ENCODE measurements at places on chromosomes 6 and 20.
A peak's percentile ranks its signal among the peaks of the same experiment; 100 is the strongest.

DNA sequence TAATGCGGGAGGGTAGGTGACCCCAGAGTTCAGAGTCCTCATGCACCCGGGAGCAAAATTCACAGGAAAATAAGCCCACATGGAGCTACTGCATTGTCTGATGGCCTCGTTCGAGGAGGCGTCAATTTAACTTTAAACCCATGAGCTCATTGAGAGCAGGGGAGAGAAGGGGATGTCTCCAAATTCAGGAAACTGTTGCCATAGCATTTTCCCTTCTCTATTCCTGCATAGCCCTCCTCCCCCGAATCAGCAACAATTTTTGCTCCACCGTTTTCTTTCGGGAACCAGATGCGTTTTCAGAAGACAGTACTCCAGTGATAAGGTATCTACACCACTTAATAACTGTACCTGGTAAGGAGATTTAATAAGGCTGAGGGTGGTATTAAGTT is 324 bp upstream of the LAMP5 start:
- H3K27ac ChIP-seq: no peak overlapping the region
- H3K36me3 ChIP-seq: no peaks in the 10 kb centered on the region
- no peak overlapping the region for H3K4me3 ChIP-seq

DNA sequence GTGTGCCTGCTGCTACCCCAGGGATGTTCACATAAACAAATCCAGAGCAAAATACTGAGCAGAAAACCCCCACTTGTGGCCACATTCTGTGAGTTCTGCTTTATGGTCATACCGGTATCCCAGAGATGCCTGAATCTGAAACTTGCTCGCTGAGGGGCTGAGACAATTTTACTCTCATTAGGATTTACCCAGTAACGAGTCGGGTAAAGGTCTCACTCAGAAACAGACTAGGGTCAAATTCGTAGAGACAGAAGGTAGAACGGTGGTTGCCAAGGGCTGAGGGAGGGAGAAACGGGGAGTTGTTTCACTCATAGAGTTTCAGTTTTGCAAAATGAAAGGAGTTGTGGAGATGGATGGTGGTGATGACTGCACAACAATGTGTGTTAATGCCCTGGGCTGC is 45.4 kb upstream of the NKX2-2 start:
- no peak overlapping the region for H3K4me3 ChIP-seq
- no peak for DNase-seq
- no peaks in the 10 kb centered on the region for H3K36me3 ChIP-seq
- H3K27ac ChIP-seq: no peak overlapping the region
- H3K4me1 ChIP-seq: no peaks in the 10 kb centered on the region
- H3K27me3 ChIP-seq: peaks cover 9% of the 10 kb centered on the region

DNA sequence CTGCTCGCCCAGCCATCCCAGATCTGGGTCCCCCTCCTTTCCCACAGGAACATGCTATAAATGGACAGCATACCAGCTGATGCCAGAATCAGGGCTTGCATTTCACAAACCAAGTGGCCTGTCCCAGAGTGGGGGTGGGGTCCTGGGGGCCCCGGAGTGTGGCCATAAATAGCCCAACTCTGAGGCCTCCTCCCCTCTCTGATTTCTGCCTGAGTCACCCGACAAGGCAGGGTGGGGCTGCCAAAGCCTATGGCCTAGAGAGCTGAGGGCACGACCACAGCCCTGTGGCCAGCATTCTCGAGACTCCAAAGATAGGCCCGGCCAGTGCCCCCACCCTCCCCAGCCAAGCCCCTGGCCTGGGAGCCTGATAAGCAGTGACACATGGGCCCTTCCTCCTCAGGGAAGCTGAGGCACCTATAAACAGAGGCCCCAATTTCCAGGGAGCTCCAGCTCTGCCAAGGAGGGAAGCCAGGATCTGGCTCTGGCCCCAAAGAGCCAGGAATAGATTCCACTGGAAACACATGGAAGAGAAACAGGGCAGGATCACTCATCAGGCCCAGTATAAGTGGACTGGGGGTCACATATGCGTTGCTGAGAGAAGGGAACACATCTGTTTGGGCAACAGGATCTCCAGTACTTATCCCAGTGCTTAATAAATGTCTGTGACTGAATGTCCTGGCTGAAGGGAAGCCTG is 20.3 kb downstream of the SNTA1 start:
- H3K4me3 ChIP-seq: no peak overlapping the region
- H3K4me1 ChIP-seq: peaks cover 54% of the 10 kb centered on the region
- H3K27ac ChIP-seq: peak overlapping the region; percentile 99
- peaks cover 4% of the 10 kb centered on the region for H3K36me3 ChIP-seq
- peak; percentile 87 for DNase-seq
- H3K27me3 ChIP-seq: no peaks in the 10 kb centered on the region

DNA sequence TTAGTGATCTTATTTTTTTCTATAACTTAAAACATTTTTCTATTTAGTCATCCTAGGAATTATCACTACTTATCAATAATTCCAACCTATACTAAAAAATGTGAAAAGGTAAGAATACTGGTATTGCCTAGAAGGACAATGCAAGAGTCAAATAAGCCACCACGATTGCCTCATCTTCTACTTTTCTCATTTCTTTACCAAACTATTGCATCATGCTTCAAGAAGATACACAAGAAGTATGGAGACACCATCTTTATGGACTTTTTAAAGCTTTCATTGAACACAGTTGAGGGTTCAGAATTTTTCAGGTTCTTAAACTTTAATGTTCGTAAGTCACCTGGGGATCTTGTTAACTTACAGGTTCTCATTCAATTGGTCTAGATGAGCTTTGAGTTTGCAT is 25.9 kb downstream of the ELOVL2 start:
- no peak for DNase-seq
- H3K4me1 ChIP-seq: no peaks in the 10 kb centered on the region
- H3K27me3 ChIP-seq: no peaks in the 10 kb centered on the region

DNA sequence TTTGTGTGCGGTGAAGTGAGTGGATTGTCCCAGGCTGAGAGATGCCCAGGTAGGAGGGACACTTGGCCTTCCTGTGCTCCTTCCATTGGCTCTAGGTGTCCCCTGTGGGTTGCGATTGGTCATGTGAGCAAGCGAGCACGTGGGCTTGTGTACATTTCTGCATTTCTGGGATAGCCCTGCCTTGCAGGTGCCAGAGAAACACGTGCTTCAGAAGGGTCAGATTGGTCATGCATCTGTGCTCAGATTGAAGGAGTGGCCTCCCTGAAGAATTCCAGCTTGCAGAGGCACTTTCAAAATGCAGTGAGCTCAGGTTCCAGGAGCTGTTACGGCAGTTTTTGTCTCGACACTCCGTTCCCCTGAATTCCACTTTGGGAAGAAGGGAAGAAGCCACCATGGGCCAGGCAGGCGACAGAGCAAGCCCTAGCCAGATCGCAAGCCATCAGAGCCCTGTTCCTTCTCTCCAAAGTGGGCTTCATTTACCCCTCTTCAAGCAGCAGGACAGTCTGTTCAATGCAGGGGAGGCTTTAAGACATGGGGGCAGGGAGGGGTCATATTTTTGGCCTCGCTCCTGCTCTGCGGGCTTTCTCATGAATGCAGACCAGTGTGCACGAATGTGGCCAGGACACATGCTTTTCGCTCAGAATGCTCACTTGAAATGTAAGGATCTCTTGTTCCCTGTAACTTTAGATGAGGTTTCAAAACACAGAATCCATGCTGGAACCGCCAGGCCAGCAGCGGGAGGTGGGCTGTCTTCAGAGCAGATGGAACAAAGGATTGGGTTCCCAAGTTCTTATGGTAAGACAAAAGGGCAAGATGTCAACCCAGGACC is 78.6 kb upstream of the AKAP12 start:
- DNase-seq: no peak
- H3K4me1 ChIP-seq: peaks cover 4% of the 10 kb centered on the region
- no peaks in the 10 kb centered on the region for H3K27me3 ChIP-seq
- H3K36me3 ChIP-seq: no peaks in the 10 kb centered on the region
- H3K4me3 ChIP-seq: no peak overlapping the region
- no peak overlapping the region for H3K27ac ChIP-seq

DNA sequence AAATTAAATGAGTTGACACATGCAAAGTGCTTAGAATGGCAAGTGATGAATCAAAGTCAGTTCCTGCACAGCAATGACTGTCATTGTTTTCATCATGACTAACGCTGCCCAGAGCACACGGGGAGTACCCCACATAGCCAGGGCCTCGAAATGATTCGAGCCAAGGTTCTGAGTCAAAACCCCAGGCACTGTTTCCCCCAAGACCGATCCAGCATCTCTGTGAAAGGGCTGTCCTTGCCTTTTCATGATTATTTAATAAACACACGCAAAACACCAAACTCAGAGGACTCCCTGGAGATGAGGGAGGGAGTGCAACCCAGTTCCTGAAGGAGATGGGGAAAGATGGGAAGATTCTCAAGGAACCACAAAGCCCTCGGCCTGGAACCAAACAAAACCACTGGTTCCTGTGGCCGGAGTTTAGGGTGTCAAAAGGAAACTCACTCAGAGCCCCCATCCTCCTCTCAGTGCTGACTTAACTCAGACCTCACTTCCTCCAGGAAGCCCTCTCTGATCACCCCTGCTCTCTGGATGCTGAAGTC is 3.8 kb downstream of the PREX1 start:
- H3K27ac ChIP-seq: no peak overlapping the region
- H3K36me3 ChIP-seq: no peaks in the 10 kb centered on the region
- peaks cover 7% of the 10 kb centered on the region for H3K4me1 ChIP-seq

DNA sequence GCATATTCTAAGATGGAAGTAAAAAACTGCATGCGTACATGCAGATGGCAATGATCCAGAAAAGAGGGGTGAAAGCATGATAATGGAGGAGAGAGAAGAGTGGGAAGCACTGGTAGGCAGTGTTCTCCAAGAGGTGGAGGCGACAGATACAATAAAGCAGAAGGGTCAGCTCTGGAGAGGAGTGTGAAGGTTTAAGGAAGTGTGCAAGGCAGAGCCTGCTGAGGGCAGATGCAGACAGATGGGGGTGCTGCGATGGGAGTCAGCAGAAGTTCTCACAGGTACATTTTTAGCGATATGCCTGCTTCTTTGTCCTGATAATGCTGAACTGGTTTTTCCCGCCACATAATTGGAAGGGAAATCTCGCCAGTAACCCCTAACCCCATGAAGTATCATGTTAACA is 81.1 kb upstream of the C6orf118 start:
- H3K27me3 ChIP-seq: no peaks in the 10 kb centered on the region
- H3K4me3 ChIP-seq: no peak overlapping the region
- no peaks in the 10 kb centered on the region for H3K36me3 ChIP-seq
- H3K27ac ChIP-seq: no peak overlapping the region
- peaks cover 10% of the 10 kb centered on the region for H3K4me1 ChIP-seq

DNA sequence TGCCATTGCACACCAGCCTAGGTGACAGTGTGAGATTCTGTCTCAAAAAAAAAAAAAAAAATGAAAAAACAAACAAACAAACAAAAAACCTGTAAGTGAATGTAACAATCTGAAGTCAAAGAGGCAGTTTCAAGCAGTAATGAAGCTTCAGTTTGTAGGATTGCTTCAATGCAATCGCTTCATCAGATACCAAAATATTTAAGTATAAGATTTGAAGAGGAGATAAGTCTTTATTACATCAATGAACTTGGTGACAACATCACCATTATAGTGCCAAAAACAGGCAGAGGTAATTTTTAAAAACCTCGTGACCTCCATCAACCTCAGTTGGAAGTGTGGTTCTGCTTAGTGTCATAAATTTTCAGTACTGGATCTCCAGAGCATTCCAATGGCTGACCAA is 74.7 kb downstream of the MYLK4 start:
- H3K36me3 ChIP-seq: no peaks in the 10 kb centered on the region
- DNase-seq: no peak
- no peak overlapping the region for H3K4me3 ChIP-seq
- no peaks in the 10 kb centered on the region for H3K27me3 ChIP-seq

DNA sequence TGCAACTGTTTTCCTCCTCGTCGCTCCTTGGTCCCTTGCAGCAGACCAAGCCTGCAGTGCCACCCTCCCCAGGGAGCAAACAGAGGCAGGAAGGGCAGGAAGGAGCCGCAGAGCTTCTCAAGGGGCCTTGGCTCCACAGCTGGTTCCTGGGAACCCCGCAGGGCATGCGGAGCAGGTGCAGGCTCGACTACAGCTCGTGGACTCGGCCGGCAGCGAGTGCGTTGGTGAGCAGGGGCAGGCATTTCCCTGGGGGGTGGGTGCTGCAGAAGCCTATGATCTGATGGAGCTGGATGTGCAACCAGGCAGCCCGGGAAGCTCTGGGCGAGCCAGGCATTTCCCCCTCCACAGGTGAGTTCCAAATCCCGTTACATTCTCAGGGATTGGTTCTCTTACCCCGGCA is 37.1 kb downstream of the FRMD1 start:
- no peak overlapping the region for H3K27ac ChIP-seq
- H3K36me3 ChIP-seq: no peaks in the 10 kb centered on the region
- no peak overlapping the region for H3K4me3 ChIP-seq
- DNase-seq: no peak
- no peaks in the 10 kb centered on the region for H3K4me1 ChIP-seq

DNA sequence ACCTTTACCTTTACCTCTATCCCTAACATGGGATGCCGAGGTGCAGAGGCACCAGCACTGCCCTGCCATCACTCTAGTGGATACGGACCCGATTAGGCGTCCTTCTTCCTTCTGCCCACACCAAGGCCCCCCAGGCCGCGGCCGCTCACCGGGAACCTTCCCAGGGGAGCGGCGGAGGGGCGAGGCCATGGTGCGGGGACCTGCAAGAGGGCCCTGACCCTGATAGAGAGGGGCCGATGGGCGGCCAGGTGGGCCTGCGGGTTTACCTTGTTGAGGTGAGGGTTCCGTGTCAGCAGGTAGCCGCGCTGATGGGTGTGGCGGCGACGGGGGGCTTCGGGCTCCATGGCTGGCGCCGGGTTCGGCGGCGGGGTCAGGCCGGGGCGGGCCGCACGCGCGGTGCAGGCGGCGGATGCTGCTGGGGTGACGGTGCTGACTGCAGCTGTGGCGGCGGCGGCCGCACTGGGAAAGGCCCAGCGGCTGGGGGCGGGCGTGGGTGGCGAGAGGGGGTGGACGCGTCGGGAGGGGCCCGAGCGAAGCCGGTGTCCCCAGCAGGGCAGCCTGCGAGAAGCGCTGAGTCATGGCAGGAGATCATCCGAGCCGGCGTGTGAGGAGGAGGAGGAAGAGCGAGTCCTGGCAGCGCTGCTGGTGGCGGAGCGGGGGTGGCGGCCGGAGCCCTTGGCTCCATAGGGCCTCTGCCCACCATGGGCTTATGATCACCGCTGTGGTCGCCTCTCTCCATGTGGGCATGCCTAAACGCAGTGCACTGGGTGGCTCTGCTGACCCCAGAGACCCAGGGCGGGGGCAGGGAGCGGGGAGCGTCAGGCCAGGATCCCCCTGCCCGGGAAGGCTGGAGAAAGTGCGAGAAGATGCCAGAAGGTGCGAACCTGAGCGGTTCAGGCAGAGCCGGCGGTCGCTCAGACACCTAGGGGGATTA is at the start of gene ME1:
ME1 (minus strand) TSS at position 441 of the 934 bp plus-strand sequence; CDS start at position 344, 97 bp downstream.
- peaks cover 9% of the 10 kb centered on the region for H3K4me1 ChIP-seq
- no peak within 1 kb of the TSS for H3K27ac ChIP-seq
- no peaks in the 10 kb centered on the region for H3K27me3 ChIP-seq

- H3K27ac ChIP-seq: no peak overlapping the region
- no peaks in the 10 kb centered on the region for H3K4me1 ChIP-seq
Measured at GRCh38 chr6:61100072-61100471, 1186.0 kb downstream of the KHDRBS2 start.
